ENCODE measurements at places on chromosomes 16 and 17.

GRCh38 chr17:32871746-32872145 is 5.2 kb downstream of the MYO1D start:
- DNase-seq, result no peak

GRCh38 chr17:9004132-9004960 is 17.0 kb upstream of the NTN1 start:
- DNase-seq, result no peak

- DNase-seq, result no peak
These were observed 6.3 kb upstream of the CBX4 start for GRCh38 chr17:79845601-79845949.

- no peak for DNase-seq
These were observed 3.6 kb upstream of the GSDMB start for GRCh38 chr17:39922006-39922405.

DNA sequence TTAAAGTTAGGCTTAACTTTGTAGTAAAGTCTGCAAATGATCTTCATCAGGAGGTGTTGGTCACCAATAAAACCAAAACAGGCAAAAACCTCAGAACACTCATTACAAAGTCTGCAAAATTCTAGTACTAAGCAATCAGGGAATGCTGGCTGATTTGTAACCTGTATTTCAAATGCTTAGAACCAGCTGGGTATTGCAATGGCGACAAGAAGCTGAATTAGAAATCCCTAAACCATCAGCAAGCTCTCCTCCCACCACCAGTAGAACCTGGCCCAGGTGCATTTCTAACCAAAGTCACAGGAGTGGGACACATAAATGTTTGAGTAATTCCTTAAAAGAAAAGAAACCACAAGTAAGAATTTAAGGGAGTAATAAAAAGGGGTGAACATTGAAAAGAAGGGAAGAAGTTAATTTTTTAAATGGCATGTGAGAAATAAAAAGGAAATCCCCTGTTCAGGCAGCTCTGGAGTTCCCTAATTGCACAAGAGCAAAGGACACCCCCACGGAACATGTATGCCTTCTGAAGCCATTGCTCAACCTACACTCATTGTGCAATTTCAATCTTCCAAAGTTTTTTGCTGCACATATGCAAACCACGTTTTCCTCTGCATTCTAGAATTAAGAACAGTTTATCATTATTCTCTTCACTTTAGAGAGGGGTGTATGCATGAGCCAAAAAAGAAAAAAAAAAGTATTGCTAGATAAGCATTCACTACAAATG is 102.9 kb downstream of the HIC1 start:
- DNase-seq, result no peak

DNA sequence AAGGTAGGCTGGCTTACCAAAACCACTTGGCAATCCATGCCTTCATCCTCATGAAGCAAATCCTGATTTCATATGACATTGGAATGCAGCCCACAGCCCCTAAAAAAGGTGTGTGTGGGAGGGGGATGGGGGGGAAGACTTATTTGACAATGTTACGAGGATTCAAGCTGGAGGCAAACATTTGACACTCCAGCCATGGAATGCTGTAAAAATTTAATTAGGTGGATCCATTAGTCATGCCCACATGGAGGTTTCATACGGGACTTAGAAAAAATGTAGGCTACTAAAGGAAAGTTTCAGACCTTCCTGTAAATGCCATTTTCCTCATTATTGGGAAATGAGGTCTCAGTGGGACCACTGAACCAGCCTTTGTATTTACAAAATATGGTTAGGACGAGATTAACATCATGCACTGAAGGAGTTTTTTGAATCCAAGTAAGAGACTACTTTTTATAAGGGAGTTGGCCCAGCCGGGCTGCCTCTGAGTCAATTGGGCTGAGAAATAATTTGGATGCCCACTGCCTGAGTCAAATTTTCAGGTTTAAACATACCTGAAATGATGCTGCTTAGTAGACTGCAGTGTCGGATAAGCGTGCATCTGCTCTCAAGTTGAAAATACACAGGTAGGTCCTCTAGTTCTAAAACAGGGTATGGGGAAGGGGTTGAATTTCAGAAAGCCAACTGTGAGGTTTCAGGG is 44.6 kb upstream of the MAF start:
- no peak for DNase-seq

GRCh38 chr17:47252209-47252608 is 1.4 kb upstream of the ITGB3 start:
- DNase-seq, result no peak

DNA sequence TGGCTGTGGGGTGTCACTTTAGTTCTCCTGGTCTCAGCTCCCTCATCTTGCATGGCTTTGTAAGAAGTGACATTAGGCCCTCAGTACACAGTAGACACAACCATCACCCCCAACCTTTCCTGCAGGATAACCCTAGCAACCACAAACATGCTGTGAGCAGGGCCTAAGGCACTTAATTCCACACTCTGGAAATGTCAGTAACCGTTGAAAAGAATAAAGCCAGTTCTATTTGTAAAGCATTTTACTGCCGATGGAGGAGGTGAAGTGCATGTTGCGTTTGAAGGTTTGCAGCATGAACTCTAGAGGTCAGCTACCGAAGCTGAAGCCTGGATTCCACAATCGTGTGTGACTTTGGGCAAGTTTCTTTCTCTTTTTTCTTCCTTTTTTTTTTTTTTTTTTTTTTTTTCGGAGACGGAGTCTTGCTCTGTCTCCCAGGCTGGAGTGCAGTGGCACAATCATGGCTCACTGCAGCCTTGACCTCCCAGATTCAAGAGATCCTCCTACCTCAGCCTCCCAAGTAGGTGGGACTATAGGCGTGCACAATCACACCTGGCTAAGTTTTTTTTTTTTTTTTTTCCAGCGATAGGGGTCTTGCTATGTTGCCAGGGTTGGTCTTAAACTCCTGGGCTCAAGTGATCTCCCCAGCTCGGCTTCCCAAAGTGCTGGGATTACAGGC is 26.1 kb upstream of the TOB1 start:
- DNase-seq, result no peak

DNA sequence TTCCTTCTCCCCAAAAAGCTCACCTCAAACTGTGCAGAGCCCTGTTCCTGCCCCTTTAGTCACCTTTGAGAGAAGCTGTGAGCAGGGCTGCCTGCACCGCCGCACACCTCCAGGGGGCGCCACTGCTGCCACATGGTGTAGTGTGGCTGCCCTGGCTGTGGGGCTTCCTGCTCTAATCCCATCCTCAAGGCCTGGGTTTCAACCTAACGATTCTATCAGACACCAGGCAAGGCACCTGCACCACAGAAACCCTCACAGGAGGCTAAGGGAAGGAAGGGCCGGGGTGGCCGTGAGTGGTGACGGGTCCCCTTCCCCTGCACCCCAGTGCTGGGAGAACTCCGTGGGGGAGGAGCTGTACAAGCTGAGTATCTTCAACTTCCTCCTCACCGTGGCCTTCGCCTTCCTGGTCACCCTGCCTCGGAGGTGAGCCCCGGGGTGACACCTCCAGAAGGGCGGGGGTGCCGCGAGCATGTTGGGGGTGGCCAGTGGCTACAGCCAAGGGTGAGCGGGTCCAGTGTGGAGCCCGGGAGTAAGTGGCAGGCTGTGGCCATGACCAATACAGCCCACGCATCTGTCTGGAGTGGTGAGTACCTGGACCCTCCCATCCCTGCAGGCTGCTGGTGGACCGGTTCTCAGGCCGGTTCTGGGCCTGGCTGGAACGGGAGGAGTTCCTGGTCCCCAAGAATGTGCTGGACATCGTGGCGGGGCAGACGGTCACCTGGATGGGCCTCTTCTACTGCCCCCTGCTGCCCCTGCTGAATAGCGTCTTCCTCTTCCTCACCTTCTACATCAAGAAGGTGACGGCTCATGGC is 7.0 kb downstream of the TMC8 start:
- no peak for DNase-seq

DNA sequence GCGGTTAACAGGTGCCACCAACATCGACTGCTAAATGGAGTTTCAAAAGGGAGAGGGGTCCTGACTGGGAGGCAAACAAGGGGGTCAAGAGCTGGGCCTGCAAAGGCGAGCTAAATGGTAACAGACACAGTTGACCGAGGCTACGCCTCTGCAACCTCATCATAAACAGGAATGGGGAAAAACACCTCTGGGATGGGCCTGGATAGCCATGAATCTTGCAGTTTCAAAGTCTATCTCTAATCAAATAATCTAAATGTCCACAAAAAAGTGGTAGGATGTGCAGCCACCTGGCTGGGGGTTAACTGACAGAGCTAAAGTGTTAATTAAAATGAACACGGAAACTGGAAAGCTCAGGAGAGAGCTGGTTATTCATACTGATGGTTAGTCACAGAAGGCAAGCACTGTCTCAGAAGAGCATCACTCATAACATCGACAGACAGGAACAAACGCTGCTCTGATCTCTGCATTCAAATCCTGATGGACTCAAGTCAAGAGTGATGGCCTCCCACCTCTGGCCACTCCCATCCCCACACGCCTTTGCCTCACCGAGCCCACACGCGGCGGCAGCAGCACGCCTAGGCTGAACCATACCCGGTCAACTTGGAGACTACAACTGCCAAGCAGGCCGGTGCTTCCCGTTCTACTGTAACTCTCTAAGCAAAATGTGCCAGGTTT is 56.3 kb downstream of the CREBBP start:
- DNase-seq, result no peak

DNA sequence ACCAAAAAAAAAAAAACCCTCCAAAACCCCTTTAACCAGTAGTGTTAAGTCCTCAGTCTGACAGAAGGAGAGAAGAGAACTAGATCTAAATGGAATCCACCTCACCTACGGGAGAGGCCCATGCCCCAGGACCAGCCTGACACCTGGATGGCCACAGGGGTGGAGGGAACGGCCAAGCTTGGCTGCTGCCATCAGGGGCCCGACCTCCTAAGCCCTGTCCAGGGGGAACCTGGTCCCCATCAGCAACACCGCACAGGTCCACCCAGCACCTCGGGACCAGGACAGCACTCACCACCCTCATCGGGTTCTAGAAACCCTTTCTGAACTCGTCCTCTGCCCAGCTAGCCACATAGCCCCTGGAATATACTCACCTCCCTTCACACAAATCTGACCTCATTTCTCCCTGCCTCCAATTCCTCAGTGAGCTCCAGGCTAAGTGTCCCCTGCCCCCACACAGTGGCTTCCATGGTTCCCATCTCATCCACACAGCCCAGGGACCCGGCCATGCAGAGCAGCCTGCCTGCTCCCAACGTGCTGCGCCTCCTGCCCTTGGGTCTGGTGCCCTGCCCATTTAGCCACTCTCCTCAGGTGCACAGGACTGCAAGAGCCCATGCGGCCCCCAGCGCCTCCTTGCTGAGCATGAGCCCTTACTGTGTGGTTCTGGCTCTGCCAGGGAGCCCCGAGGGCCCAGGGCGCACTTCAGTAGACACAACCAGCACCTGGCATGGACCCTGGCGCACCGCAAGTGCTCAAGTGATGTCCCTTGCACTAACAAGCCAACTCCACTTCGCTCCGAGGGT is 18.3 kb upstream of the CYTH1 start:
- no peak for DNase-seq

- DNase-seq, result peak; percentile 49
These were observed 1.1 kb downstream of the GJC1 start for GRCh38 chr17:44828919-44829522.

DNA sequence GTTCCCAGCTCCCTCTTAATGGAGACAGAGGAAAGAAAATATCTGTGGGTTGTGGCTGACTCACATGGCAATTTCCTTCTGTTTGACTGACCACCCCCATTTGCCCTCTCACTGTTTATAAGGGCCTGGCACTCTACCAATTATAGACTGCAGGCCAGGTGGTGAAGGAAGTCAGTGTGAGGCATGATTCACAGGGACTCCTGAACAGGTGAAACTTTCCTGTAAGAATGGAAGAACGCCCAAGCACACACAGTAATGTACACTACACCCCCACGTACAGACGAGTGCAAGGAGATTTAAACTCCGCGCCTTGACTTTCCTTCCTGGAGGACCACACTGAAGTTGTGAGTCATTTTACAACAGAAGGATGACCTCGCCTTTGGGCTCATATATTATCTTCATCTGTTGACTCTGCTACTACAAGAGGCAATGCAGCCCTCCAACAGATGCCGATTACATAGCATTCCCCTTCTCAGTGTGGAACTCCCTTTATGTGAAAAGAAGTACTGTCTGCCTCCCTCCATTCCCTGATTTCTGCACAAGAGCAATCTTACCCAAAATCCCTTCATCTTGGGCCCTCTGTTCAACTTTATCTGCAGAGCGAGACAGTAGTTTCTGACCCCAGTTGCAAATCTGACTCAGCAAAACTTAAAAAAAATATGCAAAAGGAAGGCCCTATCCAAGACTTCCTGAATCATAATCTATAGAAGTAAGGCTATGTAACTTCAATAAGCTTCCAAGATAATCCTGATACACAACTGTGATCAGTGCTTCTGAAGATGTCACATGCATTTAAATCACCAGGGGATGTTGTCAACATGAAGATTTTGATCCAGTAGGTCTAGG is 163.6 kb downstream of the SHISA6 start:
- DNase-seq, result no peak

- DNase-seq, result no peak
These were observed 2.8 kb downstream of the TEPSIN start for GRCh38 chr17:81235822-81236740.

- no peak for DNase-seq
These were observed 199.5 kb downstream of the WWOX start for GRCh38 chr16:78298986-78299385.

All from ACHN (cell line).